ENCODE measurements at places on chromosomes 12 and 14.

GRCh38 chr12:57049119-57049446, 846 bp downstream of the MYO1A start:
- no peak for DNase-seq

DNA sequence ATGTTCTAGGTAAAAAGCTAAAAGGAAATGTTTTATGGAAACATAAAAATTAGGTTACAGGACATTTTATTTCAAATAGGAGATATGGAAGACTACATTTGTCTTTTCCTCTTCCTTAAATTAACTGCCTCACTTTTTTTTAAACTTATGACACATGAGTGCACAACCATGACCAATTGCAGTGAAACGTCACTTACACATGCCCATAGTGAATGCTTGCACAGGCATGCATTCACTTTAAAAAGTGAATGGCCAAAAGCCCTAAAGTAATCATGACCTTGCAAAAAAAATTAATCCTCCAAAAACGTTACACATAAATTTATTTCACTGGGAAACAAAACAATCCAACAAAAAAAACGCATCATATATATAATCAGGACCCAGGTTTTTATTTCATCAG, 343.2 kb upstream of the TMTC1 start:
- no peak for DNase-seq

- no peak for DNase-seq
Measured at GRCh38 chr14:54627219-54627539, 60.3 kb downstream of the SAMD4A start.

DNA sequence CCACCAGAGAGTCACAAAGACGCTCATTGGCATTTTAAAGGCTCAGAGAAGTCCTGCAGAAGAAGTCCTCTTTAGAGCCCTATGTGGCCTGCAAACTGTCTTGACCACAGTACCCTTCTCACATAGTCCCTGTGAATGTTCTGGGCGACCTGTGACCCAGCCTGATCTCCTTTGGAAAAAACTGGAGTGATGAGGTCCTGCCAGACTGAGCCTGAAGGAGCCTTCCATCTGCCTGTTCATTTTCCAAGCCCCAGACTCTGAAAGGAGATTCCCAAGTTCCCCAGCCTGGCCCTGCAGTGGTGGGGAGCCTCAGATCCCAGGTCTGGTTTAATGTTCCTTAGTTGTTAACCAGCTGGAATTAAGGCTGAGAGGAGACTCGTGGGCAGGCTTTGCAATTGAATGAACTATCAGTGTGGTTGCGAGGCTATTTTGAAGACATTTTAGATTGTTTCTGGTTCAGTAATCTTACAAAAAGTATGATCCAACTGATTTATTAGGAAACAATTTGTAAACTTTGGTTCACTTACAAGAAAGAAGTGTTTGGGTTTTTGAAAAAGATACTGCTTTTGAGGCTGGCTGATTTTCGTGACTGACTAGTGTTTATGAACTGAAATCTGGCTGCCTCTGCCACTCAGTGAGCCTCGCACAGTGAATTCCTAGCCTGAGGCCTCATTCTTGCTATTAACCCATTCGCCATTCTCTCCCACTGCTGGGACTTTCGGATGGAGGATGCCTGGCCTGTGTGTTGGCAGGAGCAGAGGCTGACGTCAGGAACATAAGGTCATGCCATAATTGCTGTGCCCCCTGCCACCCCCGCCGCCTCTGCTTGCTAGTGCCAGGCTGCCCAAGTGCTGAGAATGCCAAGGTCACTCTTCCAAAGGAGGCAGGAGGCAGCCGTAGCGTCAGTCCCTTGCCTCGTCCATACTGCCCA, 249.0 kb downstream of the CACNA1C start:
- DNase-seq: no peak

- DNase-seq: peak; percentile 37
Measured at GRCh38 chr12:87931812-87932211, 97.4 kb downstream of the C12orf50 start.

DNA sequence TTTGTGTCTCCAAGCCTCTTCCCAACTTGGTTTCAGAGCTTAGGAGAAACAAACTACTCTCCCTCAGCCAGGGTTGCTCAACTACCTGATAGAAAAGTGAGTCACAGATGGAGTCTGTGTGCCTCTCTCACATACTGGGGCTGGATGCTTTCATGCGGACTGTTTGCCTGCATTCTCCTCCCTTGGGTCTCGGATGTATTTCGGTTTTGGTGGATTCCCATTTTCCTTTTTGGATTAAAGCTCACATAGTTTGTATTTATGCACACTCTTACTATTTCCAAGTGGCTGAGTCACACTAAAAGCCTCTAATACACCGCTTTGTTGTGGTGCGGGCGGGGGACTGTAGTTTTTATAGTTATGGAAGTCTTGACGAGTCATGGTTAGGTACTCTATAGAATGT, 505.4 kb downstream of the LRFN5 start:
- no peak for DNase-seq

- peak; percentile 54 for DNase-seq
Measured at GRCh38 chr12:82527165-82527780, 159.4 kb upstream of the TMTC2 start.

GRCh38 chr12:64219145-64219544, 3.0 kb downstream of the KICS2 start:
- no peak for DNase-seq

DNA sequence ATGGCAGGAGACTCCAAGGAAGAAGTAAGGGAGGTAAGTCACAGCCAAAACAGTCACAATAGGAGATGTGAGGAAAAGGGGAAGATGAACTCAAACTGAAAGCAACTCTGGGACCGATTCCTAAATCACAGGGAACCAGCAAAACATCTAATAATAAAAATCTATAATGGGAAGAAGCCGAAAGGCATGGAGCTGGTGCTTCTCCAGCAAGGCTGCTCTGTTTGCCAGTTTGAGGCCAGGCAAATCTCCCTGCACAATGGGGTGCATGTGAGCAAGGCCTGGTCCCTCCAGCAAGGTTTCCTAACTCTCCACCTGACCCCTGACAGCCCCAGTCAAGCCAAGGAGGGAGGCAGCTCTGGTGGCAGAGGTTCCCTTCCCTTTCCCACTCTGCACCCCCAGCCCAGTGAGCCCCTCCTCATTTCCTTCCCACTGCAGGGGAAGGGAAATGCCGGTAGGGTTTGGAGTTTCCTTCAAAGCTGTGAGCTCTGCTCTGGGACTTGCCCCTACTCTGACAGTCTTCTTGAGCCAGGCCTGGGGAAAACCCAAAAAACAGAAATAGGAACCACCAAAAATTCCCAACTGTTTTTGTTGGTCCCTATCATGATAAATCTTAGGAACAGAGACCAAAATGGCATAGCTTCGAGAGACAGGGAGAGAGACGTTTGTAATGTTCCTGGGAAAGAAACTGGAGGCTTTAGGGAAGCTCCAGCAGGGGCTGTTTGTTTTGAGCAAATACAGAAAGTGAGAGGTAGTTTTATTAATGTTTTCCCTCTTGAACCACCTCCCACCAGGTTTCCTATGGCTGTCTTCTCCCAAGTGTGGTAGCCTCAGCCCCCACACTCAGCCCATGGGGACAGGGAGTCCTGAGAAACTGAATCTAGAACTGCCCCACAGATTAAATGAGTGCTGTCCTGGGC, 34.6 kb downstream of the FMNL3 start:
- DNase-seq: no peak

DNA sequence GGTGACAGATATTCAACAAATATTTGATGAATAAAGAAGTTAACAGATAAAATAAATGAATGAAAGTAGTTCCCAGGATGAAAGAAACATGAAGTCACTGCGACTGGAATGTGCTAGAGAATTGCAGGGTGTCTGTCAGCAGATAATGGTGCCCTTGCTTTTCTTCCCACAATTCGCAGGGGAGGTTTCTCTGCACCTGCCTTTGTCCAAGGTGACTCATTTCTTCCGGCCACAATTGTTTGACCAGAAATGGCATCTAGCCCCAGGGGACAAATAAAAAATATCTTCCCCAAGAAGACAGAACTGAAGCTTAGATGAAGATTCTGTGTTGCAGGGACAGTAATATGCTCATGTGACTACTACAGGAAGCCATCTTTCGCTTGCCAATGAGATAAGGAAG, 316.1 kb upstream of the TBX3 start:
- no peak for DNase-seq

- DNase-seq: no peak
Measured at GRCh38 chr14:49919825-49920659, 27.2 kb downstream of the ARF6 start.

DNA sequence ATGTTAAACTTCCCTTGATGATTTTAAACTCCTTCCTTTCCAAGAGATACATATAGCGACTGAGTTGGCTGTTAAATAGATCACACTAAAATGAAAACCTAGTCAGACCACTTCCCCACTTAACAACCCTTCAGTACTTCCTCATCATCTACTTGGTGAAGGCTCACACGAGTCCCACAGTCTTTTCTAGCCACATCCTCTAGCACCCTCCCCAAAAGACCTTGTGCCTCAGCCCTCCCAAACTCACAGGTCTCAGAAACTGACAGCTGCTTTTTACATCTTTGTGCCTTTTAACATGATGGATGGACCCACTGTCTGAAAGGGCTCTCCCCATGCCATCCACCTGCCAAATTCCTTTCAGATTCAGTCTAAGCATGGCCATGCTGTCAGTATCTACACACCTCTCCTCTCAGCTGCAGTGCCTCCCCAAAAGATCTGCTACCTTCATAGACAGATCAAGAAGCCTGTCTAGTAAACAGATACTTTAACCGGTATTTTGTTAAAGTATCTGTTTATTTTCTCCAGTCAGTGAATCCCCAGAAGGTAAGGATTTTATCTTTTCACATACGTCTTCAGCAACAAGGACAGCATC, 65.1 kb upstream of the GPHB5 start:
- no peak for DNase-seq

GRCh38 chr14:33737446-33737845, 213.4 kb downstream of the EGLN3 start:
- DNase-seq: no peak

GRCh38 chr14:60951776-60952435, 29.0 kb downstream of the TRMT5 start:
- no peak for DNase-seq

- no peak for DNase-seq
Measured at GRCh38 chr12:34404377-34405285, 382.3 kb downstream of the ALG10 start.

GRCh38 chr12:40192704-40193255, 32.0 kb upstream of the LRRK2 start:
- no peak for DNase-seq

DNA sequence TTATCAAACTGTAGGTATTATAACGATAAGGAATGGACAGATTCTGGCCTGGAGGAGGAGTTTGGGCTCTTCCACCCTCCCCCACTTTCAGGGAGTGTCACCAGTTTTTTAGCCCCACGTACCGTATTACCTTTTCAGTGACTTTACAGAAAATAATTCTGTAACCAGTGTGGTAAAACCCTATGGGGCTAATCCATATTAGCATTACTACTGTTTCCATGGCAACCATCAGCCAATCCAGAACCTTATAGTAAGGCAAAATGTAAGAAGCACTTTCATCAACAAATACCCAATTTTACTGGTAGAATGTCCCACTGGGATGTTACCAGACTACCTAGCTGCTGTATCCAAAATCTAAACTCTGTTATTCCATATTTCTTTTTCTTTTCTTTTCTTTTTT, 50.7 kb downstream of the BICDL1 start:
- no peak for DNase-seq

DNA sequence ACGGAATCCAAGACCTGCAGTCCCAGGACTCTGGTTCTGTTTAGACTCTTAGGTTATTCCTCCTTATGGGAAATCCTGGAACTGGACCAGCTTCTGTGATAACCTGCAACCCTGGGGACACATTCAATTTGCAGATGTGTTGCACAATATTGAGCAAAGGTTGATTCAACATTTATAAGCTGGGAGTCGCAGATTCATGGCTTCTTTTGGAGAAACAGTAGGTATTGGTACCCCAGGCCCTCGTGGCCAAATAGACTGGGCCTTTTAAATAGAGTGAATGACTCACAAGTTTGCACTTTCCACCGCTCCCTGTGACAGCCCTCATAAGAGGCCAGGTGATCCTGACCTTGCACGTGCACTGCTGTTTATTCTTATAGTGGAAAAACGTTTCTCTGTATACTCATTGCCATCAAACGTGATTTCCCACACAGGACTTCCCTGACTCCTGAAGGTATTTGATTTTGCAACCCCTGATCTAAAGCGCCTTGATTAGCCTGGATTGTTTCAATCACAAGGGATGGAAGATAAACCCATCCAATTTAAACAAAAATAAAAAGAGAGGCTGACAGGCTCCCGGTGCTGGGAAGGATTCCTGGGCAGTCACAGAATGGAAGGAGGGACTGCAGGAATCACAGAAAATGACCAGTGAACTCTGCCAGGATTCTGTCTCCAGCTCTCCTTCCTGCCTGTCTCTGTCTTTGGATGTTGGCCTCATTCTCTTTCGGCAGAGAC, 98.0 kb downstream of the VCPKMT start:
- no peak for DNase-seq

DNA sequence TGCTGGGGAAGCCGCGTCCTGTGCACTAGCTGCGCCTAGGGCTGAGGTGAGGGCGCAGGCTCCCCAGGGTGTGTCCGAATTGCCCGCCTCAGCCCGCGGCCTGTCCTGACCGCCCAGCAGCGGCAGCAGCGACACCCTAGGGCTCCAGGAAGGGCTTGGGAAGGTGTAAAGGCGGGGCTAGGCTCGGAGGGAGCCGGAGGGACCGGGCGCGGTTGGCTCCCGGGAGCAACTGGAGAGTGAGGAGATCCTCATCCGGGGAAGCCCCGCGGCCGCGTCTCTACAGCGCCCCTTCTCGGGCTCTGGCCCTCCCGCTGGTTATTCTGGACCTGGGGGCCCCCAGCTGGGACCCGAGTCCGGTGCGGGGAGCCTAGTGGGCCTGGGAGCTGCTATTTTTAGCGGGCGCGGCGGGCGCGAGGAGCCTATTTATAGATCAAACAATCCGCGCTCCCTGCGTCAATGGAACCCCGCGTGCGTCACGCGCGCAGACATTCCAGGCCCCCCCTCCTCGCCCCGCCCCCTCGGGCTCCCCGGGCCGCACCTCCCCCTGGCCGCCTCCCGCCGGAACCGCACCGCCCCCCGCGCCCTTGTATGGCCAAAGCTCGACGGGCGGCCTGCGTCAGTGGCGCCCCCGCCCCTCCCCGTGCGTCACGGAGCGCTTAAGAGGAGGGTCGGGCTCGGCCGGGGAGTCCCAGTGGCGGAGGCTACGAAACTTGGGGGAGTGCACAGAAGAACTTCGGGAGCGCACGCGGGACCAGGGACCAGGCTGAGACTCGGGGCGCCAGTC, at the start of gene NR4A1:
Gene NR4A1, plus strand, starts transcription at position 685 of the 784 bp plus-strand sequence. CDS start 2,887 bp downstream, outside the sequence.
- DNase-seq: peak; percentile 94

DNA sequence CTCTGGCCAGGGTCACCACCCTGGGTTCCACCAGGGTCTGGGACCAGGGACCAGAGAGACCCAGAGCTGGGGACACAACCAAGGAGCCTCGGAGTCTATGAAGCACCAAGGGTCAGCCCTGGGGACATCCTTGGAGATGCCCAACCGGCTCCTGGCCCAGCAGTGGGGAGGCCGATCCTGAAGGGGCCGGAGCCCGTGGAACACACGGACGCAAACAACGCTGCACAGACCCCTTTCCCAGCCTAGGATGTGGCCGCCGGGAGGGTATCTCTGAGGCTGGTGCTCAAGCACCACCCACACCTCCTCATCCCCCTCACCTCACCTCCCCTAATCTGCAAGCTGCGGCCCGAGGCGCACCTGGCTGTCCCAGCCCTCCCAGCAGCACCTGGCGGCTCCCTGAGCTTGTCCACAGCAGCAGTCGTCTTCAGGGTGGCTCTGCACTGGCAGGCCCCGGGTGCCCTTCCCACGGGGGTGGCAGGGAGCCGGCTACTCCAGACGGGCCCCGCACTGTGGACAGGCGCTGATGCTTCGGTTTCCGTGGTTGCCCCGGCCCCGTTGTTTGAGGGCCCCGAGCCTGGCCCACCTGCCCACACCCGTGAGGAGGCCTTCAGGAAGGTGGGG, 146.8 kb upstream of the C14orf180 start:
- no peak for DNase-seq
